ENCODE measurements at places on chromosomes 7 and 10.

- DNase-seq = no peak
Observed at GRCh38 chr7:100612730-100613390, 520 bp downstream of the MOSPD3 start.

- no peak for DNase-seq
Observed at GRCh38 chr10:10989669-10990068, 28.0 kb upstream of the CELF2 start.

GRCh38 chr10:61486251-61486650 is 33.1 kb upstream of the TMEM26 start:
- no peak for DNase-seq

DNA sequence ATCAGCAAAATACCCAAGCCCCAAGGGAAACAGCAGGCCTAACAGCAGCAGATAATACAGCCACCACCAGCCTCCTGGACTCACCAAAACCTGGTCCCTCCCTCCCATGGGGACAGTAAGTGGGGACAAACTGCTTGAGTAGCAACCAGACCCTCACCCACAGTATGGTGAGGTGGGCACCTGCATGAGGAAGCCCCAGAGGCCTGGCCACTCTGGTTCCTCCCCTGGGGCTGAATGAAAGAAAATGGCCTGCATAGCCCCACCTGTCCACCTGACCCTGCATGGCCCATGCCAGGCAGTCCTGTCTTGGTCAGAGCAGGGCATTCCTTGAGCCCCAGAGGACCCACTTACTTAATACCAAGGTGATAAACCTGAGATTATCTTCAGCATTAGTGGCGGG is 13.0 kb upstream of the C10orf90 start:
- no peak for DNase-seq

GRCh38 chr10:42768581-42769152 is 13.9 kb upstream of the BMS1 start:
- no peak for DNase-seq

DNA sequence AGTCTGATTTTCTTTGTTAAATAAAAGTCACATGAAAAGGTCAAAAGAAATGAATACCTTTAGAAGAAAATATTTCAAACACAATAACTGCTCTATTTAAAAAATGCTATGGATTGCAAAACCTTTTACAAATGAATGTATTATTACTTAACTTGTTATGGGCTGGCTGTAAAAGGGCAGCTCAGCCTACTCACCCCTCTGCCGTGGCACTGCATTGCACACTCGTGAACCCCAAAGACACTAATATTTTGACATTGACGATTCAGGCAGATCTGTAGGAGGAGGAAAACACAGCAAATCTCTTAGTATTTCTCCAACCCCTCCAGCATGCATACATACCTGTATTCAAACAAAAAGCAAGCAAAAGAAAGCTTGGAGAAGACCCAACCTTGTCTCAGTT is 149.5 kb downstream of the FANK1 start:
- DNase-seq = no peak

GRCh38 chr7:88964418-88964817 is 168.9 kb upstream of the TEX47 start:
- no peak for DNase-seq

DNA sequence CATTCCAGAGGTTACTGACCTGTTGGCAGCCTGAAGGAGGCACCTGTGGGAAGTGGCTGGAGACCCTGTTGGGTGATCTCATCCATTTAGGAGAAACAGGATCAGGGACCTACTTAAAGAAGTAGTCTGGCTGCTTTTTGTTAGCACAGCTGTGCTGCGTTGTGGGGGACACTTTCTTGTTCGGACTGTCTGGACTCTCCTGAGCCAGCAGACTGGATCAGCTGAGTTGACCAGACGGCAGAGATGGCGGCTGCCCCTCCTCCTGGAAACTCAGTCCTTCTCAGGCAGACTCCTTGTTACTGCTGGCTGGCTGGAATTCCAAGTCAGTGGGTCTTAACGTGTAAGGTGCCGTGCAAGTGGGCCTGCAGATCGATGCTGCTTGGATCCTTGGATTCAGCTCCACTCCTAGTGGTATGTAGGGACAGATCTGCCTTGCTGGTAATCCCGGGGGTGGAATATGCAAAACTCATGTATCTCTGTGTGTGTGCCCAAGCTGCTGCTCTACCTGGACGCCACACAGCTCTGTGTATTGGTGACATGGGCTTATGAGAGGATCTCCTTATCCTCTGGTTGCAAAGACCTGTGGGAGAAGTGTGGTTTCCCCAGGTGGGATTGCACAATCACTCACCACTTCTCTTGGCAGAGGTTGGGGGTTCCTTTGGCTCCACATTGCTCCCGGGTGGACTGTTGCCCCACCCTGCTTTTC is 87.3 kb downstream of the CCSER2 start:
- no peak for DNase-seq

- DNase-seq = no peak
Observed at GRCh38 chr10:131666091-131666490, 234.7 kb upstream of the PPP2R2D start.

- no peak for DNase-seq
Observed at GRCh38 chr10:96468845-96469244, 44.9 kb downstream of the TLL2 start.

DNA sequence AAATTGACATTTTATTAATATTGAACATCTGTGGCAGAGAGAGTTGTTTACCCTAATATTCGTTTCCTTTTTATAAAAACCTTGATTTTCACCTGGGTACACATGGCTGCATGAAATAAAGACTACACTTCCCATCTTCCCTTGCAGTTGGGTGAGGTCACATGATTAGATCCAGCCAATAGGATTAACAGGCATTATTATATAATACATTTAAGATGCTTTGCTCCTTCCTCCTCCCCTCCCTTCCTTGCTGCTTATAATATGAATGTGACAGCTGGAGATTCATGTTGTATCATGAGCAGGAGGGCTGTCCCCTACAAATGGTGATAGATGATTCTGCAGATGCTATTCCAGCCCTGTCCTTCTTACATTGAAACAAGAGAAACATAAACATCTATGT is 146.6 kb downstream of the SH2D4B start:
- no peak for DNase-seq

DNA sequence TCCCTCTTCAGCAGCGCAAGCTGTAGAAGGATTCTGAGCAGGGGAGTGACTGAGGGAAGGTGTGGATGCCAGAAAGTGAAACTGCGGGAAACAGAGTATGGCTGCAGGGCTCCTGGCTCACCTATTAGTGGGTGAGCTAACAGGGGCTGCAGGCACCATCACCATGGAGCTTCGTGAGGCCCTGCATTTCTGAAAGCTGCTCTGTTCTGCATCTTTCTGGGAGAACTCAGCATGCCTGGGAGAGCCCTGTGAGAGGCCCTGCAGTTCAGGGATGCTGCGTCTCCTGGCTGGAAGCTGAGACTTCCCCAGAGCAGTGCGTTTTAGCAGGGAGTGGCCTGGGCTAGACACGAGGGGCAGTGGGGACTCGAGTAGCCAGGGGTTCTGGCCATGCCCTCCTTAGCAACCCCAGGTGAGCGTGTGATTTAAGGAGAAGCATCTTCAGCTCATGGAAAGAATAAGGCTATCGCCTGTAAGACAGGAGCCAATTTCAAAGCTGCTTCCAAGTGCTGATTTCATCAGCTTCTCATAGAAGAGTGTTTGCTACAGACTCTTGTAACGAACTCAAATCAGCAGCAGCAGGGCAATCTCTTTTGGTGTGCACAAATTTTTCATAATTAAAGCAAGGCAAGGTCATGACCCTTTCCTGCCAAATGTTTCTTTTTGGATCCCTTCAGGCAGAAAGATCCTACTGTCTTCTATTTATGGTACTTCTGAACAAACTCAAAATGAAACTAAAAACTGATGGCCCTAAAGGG is 293.6 kb upstream of the ZNF32 start:
- no peak for DNase-seq

DNA sequence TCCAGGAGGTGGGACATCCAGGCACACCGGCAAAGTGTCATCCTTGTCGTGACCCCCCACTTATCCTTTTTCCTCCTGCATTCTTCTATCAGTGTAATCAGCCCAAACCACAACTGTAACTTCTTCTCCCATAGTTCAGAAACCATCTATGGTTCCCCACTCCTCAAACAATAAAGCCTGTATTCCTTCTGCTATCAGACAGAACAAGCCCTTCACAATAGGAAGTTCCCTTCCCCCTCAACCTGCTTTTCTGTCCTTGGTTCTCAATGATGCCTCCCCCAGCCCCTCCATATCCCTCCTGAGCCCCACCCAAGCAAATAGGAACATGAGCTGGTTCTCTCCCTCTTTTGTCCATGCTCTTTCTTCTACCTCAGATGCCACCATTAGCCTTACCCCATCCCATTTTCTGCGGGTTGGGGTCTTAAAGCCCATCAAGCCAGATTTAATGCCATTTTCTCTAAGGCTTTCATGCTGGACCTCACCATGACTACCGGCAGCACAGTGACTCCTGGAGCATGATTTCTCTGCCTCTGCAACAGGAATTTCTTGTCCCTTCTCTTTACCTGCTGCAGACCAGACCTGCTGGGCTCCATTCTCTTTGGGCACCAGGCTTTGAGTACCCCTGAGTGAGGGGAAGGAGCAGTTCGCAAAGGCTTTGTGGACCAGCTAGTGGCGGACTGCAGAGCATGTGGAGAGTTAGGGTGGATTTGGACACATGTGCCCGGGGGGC is 92.8 kb upstream of the PAX2 start:
- no peak for DNase-seq

DNA sequence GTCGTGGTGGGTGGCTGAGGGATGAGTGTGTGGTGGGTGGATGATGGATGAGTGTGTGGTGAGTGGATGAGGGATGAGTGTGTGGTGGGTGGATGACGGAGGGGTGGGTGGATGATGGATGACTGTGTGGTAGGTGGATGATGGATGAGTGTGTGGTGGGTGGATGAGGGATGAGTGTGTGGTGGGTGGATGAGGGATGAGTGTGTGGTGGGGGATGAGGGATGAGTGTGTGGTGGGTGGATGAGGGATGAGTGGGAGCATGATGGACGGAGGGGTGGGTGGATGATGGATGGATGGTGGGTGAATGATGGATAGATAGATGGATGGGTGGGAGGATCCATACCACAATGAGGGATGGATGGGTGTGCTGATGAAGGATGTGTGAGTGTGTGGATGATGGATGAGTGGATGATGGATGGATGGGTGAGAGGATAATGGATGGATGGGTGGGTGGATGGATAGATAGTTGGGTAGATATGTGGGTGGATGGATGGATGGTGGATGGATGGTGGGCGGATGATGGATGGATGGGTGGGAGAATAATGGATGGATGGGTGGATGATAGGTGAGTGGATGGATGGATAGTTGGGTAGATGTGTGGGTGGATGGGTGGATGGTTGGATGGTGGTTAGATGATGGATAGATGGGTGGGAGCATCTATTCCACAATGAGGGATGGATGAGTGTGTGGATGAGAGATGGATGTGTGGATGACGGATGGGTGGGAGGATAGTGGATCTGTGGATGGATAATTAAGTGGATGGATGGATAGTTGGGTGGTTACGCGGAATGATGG is 266.8 kb downstream of the CELF2 start:
- DNase-seq = no peak

- no peak for DNase-seq
Observed at GRCh38 chr10:44415121-44415520, 30.2 kb upstream of the CXCL12 start.

GRCh38 chr10:88038268-88038667 is 174.8 kb downstream of the PTEN start:
- no peak for DNase-seq

DNA sequence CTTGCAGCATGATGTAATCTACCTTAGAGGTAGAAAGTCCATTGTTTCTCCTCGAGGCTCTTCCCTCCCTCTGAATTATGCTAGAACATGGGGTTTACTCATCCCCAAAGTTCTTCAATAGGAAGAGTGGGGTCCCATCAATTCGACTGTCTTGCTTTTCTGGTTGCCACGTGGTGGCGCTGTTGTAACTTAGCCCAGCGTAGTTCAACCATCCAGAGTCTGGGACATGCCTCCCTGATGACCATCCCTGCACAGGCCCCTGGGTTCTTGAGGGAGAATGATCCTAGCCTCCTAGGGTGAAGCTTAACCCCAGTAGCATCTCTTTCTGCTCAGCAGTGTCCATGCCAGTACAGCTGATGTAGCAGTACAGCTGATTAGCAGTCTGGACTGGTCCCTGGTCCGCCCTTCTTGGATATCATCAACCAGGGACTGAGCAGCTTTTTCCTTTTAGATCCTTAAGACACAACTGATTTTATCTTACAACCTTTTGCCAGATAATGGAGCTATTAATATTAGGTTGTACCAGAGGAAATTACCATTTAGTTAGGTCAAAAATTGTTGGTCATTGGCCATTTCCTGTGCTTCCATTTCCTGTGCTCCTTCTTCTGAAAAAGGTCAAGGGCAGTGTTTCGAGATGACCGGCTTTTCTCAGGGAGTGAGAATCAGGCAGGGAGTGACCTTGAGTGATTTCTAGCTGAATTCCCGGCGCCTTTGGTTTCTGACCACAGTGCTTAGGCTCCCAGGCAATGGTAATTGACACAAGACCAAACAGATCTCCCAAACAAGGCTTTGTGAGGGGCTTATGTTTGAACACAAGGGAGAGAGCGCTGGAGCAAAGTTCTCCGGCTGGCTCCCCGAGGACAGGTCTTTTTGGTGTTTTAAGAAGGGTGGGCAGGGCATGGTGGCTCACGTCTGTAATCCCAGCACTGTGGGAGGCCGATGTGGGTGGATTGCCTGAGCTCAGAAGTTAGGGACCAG is 65.4 kb downstream of the TACC2 start:
- no peak for DNase-seq

- no peak for DNase-seq
Observed at GRCh38 chr7:105799677-105800076, 76.7 kb downstream of the ATXN7L1 start.

DNA sequence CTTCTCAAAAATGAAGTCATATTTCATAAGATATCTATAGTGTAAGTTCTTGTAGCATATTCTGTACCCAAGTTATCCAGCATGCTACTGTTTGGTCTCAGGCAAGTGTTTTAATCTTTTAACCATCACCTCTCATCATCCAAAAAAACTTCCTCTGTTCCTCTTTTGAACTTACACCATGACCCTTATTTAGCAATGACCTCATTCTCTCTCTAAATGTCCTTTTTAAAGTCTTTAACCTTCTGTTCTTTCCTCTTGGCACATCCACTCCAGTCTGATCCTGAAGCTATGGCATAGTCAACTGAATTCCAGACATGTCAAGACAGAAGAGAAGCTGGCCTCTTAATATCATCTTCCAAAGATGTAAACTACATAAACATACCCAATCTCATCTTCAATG is 26.2 kb downstream of the PPP3CB start:
- DNase-seq = no peak

GRCh38 chr7:101896941-101897340 is 79.5 kb downstream of the CUX1 start:
- no peak for DNase-seq

- no peak for DNase-seq
Observed at GRCh38 chr10:126058507-126058906, 162.1 kb downstream of the FANK1 start.
